HTR-8/SVneo (cell line): ENCODE measurements at places on chromosomes 5 and 9.

- no peak for DNase-seq
These were observed 45.7 kb downstream of the RNF145 start for GRCh38 chr5:159163701-159164046.

DNA sequence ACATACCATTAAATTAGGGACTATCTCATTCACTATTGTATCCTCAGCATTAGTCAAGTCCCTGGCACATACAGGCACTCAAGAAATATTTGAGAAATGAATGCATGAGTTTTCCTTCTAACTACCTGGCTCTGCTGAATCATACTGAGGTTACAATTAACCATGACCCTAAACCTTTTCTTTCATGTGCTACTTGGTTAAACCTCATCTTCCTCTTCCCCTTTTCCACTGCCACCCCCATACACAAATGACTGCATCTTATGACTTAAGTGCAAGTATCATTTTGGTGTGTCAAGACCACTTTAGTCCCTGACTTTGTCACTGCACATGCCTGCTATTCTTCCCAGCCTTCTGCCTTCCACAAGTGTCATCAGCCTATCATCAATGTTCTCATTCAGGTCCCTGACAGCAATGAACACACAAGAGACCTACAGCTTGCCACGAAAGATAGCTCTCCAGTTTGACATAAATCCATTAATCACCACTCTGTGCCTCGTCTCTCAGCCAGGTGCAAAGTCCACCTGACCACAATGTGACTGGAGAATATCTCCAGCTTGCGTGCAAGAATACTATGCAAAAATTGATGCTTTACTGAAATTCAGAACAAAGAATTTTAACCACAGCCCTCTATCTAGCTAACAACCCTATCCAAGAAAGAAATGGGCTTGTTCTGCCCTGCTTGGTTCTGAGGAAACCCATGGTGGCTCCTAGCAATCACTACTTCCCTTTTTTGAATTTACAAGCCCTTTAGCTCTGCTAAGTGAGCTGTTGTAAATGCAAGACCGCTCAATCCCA, 74.5 kb downstream of the MAPKAP1 start:
- DNase-seq, result no peak

- DNase-seq, result no peak
These were observed 3.2 kb upstream of the TMEM245 start for GRCh38 chr9:109122726-109123621.

DNA sequence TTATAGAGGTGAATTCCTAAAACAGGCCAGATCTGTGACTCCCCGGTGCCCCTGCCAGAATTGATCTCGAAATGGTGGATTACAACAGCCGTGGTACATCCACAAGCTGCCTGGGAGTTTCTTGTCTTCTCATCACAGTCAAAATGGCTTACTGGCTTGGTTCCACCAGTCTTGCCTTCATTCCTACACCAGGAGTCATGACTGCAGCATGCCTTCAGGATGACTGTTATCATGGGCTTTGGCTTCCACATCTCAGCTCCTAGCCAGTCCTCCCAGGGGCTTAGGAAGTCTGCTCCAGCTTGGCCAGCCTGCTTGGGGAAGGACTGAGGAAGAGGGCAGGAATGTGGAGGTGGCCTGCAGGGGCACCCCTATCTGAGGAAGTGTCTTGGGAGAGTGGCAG, 132.9 kb upstream of the NR3C1 start:
- DNase-seq, result peak; percentile 53

GRCh38 chr5:171093598-171093997, 215.4 kb upstream of the TLX3 start:
- no peak for DNase-seq

- no peak for DNase-seq
These were observed 22.1 kb downstream of the ITGA2 start for GRCh38 chr5:53011233-53011632.

- DNase-seq, result no peak
These were observed 32.6 kb downstream of the CD180 start for GRCh38 chr5:67163863-67164595.

DNA sequence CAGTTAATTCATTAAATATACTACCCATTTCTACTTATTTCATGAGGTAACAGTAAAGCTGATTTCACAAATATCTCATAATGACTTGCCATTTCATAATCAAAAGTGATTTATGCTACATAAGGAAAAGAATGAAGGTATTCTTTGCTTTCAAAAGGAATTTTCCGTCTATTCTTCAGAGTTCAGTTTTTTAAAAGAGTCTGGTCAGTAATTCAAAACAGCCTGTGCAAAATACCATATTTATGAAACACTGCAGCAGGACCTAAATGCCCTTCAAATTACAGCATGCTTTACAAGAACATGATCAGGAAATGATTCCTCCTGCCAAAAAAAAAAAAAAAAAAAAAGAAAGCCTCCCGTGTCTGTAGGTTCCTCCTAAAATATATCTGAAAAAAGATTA, 154.7 kb downstream of the KIAA0825 start:
- no peak for DNase-seq

GRCh38 chr5:136094189-136094912, 38.3 kb upstream of the SMAD5 start:
- no peak for DNase-seq
